Activated B cell treated with CpG ODN at 0.5 μM for 24 hours (primary cell): ENCODE measurements at places on chromosomes 6 and 20.

DNA sequence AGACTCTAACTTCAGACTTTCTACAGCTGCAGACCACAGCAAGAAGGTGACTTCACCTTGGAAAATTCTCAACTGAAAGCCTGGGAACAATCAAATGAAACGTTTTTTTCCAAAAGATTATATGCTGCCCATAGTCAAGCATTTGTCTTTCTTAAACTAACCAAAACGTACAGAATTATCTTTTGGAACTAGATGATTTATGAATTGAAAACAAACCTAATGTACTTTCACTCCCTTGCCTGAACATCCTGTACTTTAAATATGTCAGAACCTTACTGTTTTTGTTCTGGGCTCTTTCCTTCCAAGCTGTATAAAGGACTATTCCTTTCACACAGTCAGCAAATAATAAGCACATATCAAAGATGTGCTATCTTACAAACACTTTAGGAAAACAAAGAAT is 62.4 kb upstream of the TNFAIP3 start:
- no peak for DNase-seq
- H3K27me3 ChIP-seq = no peaks in the 10 kb centered on the region
- no peak overlapping the region for H3K4me3 ChIP-seq
- H3K4me1 ChIP-seq = peaks cover 15% of the 10 kb centered on the region

DNA sequence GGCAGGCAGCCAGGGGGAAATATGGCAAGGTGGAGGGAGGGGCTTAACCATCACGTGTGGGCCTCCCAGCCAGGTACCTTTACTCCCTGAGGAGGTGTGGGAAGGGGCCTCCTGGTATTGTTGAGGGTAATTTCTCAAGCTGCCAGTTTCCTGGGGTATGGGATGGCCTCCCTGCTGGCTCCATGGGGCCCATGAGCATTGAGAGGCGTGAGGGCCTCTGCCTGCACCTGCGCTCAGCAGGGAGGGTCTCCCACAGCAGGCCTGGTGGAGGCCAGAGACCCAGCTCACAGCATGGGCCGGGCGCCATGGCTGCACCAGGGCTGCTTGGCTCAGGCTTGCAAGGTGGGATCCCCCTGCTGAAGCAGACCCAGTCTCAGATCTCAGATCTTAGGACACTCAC is 113.0 kb downstream of the GRM4 start:
- H3K4me1 ChIP-seq = peaks cover 5% of the 10 kb centered on the region
- H3K36me3 ChIP-seq = no peaks in the 10 kb centered on the region
- H3K27me3 ChIP-seq = peaks cover 6% of the 10 kb centered on the region
- no peak overlapping the region for H3K4me3 ChIP-seq

GRCh38 chr6:4265740-4266139 is 130.4 kb upstream of the ECI2 start:
- DNase-seq = no peak
- H3K4me1 ChIP-seq = no peaks in the 10 kb centered on the region
- no peak overlapping the region for H3K27ac ChIP-seq

DNA sequence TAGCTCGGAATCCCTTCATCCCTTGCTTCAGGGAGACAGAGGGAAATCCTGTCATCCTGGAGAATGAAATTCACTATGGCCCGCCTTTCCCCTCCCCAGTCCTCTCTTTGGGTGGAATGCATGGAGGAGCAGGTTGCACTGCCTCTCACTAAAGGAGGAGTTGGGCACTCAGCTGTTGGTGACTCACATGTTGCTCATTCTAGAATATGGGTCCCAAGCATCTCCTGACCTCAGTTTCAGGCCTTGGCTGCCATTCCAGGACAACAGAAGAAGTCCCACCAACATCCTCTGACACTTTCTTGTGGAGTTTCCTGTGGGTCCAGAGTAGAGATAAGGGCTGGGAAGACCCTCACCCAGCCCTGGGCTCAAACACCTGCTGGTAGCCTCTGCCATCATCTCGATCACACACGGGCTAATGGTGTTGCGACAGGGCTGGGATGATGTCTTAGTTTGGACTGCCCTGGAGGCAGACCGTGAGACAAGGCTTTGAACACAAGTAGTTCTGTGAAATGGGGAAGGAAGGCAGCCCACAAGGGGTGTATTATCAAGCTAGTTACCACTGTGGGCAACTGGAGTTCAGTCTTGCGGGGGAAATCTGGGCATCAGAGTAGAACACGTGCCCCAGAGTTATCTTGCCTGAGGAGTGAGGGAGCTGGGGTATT is 52.4 kb upstream of the RNF24 start:
- no peaks in the 10 kb centered on the region for H3K4me1 ChIP-seq
- H3K27ac ChIP-seq = no peak overlapping the region
- H3K4me3 ChIP-seq = no peak overlapping the region
- H3K36me3 ChIP-seq = no peaks in the 10 kb centered on the region
- H3K27me3 ChIP-seq = no peaks in the 10 kb centered on the region
- no peak for DNase-seq

DNA sequence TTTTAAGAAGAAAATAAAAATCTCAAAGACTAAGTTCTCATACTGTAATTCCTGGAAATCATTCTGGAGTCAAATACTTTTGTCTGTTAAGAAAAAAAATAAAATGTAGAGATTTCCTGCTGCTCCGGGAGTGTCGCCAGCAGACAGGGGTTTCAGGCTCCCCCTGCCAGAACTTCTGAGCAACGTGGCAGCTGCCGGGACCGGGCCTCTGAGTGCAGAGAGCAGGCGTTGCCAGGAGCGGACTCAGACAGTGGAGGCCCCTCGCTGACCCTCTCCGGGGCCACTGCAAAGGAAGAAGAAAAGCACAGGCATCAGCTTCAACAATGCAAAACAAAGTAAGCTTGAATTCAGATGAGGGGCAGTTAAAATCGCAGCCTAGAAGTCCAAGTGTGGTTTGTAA is 95.5 kb downstream of the THBS2 start:
- H3K27me3 ChIP-seq = no peaks in the 10 kb centered on the region
- H3K36me3 ChIP-seq = no peaks in the 10 kb centered on the region
- no peaks in the 10 kb centered on the region for H3K4me1 ChIP-seq

GRCh38 chr20:60138256-60139220 is 180.3 kb downstream of the CDH26 start:
- H3K27me3 ChIP-seq = no peaks in the 10 kb centered on the region
- no peak for DNase-seq
- H3K27ac ChIP-seq = no peak overlapping the region
- no peaks in the 10 kb centered on the region for H3K4me1 ChIP-seq
- H3K4me3 ChIP-seq = peak overlapping the region; percentile 56
- no peaks in the 10 kb centered on the region for H3K36me3 ChIP-seq

DNA sequence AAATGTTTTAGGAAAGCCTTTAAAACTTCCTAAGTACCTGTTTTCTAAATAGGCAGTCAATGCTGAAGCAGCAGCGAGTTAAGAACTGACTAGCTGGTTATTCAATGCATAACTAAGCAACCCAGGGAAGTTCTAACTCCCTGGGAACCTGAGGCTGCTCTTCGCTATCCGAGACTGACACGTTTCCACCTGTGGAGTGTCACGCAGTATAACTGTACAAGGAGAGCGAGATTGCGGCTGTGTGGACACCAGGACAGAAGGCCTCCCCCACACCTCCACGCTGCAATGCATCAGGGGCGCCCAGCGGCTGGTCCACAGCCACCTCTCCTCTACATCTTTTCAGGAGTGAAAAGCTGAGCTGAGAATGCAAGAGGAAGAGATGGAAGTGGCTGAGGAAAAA is 8.0 kb downstream of the PXDC1 start:
- H3K4me3 ChIP-seq = no peak overlapping the region
- H3K27me3 ChIP-seq = no peaks in the 10 kb centered on the region
- DNase-seq = no peak
- peaks cover 57% of the 10 kb centered on the region for H3K4me1 ChIP-seq
- no peak overlapping the region for H3K27ac ChIP-seq

DNA sequence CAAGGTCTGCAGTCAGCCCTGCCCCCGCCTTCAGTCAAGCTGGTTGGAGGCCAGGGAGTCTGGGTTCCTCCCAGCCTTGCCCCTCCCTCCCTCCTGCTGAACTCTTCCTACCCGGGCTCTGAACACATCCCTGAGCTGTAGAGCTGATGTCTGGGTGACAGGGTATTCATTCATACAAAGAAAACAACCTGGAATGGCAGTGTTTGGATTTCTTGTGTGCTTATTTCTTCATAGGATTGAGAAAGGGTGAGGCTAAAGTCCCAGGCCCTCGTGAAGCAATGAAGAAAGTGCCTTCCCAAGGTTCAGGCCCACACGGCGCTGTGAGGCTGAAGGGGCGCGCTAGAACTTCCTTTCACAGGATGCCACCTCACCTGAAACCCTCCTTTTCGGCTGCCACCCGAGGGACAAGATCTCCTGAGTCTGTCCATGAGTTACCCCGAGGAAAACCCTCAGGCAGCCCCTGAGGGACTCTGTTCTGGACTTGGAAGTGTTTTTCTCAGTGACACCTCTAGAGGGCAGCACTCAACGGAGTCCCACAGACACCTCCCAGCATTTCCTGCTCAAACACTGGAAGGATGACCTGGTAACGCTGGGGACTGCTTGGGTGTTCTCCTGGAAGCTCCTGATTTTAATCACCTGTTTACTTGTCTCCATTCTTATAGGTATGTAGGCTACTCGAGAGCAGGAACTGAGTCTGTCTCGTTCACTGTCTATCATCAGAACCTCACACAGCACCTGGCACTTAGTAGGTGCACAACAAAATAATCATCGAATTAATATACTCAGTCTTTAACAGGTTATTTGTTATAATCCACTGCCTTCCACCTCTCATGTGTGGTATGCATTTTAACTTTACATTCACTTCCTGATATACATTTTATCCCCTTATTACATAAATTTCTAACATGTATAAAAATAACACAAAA is 11.8 kb upstream of the GSTA1 start:
- peaks cover 10% of the 10 kb centered on the region for H3K27me3 ChIP-seq
- H3K4me3 ChIP-seq = no peak overlapping the region
- no peaks in the 10 kb centered on the region for H3K36me3 ChIP-seq
- H3K4me1 ChIP-seq = no peaks in the 10 kb centered on the region
- peak; percentile 20 for DNase-seq

DNA sequence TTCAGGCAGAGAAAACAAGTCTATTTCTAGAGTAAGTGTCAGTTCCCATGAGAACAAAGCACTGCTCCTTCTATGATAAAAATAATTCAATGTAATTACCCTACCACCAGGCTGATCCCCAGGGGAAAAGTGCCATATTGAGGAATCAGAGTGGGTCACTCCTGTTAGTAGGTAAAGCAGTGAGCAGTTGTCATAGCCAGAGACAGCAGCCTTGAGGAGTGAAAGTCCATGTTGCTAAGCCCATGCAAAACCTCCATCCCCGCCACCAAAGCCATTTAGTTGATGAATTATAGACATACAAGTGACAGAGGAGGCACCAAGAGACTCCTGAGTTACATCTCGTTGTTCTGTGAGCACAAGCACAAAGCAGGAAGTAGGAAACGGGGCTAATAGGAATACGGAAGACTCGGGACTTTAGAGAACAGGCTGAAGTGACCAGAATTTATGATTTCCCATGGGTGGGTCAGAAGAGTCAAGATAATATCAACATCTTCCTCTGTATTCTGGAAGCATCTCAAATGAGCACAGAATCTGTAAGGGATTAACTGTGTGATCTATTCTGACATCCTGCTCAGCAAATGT is 197.9 kb downstream of the MAFB start:
- no peak overlapping the region for H3K4me3 ChIP-seq
- H3K36me3 ChIP-seq = no peaks in the 10 kb centered on the region
- H3K27me3 ChIP-seq = peaks cover 5% of the 10 kb centered on the region
- no peak for DNase-seq

GRCh38 chr20:32619586-32619985 is 34.5 kb upstream of the NOL4L start:
- no peaks in the 10 kb centered on the region for H3K4me1 ChIP-seq
- no peaks in the 10 kb centered on the region for H3K36me3 ChIP-seq
- no peak for DNase-seq
- H3K27me3 ChIP-seq = peaks cover 7% of the 10 kb centered on the region
- no peak overlapping the region for H3K4me3 ChIP-seq
- H3K27ac ChIP-seq = no peak overlapping the region

DNA sequence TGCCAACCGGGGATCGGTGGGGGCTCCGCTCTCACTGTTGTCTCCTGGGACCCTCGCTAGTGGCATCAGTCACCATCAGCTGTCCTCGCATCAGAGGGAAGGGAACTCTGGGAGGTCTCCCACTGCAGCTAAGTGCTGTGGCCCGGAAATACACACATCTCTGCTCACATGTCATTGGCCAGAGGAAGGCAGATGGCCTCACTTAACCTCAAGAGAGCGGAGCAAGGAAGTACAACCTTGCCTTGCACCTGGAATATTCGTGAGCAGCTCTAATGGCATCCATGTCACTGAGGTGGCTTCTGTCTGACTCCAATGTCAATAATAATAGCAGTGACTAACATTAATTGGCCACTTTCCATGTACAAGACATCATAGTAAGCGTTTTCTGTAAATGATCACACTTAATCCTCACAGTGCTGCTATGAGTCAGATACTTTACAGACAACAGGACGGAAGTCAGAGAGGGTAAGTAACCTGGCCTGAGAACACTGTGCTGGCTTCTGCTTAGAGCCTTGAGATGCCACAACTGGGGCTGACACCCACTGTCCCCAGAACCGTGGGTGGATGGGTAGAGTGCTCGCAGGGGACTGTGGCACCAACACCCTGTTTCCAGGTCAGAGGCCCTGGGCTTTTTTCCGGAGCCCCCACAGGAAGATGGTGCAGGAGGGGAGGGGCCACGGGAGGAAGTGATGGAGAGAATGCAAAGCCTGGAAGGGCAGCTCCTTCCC is 6.0 kb downstream of the LHFPL5 start:
- H3K27me3 ChIP-seq = peaks cover 24% of the 10 kb centered on the region
- no peak overlapping the region for H3K4me3 ChIP-seq
- no peak for DNase-seq
- H3K4me1 ChIP-seq = no peaks in the 10 kb centered on the region
- H3K27ac ChIP-seq = no peak overlapping the region

DNA sequence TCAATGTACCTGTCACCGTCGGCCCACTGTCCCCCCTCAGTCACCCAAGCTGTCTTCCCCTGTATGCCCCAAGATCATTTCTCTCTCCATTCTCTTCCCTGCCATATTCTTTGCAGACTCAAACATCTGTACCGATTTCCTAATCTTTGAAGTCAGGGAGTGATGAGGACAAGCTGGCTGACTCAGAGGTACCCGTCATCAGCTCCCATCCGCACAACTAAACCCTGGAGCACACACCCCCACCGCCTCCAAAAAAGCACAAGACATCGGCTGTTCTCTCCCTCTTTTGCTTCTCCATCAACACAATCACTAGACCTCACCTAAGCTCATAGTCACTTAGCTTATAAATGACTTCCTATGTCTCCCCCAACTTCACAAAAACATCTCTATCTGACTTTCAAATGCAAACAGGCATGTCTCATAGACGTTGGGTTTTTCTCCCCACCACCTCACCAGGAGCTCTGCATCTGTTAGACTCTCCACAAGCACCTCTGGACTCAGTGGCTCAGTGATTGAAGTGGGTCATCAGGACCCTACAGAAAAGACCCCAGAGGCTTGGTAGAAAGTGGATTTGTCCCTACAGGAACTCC is 11.5 kb upstream of the NFATC2 start:
- peaks cover 15% of the 10 kb centered on the region for H3K27me3 ChIP-seq
- no peak overlapping the region for H3K27ac ChIP-seq
- no peak for DNase-seq
- H3K36me3 ChIP-seq = no peaks in the 10 kb centered on the region

DNA sequence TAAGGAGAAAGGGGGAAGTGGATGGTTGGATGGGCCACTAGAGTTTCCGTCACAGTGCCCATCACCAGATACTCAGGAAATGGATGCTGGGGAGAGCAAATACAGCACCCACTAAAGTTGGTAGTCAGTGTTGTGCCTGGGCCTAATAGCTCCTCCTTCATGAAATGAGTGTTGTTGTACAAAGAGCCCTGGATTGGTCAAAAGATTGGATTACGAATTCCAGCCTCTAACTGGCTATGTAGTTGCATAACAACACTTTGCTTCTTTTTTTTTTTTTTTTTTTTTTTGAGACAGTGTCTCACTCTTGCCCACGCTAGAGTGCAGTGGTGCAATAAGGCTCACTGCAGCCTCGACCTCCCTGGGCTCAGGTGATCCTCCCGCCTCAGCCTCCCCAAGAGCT is 27.4 kb downstream of the KCNG1 start:
- no peak overlapping the region for H3K27ac ChIP-seq
- peaks cover 15% of the 10 kb centered on the region for H3K4me1 ChIP-seq
